ENCODE measurements at places on chromosomes 6 and 20.

DNA sequence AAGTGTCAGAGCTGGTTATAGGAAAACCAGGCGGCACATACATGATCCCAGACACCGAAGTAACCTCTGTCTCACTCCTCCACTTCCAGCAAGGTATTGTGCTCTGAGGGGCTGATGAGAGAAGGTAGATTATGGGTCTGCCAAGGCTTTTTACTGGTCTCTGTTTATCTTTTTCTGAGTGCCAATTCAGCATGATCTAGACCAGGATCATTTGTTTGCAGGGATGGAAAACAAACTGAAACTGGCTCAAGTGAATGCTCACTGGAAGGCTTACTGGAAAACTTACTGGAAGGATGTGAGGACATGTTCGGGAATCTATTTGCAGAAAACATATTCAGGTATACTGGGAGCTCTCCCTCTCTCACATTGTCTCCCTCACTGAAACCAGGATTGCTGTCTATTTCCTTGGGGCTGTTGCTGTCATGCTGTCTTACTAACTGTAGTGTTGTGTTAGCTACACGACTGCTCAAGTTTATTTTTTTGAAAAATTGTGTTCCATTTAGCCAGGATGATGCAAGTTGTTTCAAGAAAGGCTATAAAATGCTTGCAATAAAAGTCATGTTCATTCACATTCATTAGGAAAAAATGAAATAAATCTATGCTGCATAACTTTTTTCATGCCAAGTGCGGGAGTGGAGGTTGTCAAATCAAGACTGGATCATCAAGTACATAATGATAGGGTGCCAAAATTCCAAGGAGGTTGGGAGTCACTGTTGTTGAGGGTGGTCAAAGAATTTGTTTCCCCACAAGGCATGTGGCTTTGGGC lies 37.0 kb downstream of the KLHL31 start:
- DNase-seq = peak; percentile 64
- no peaks in the 10 kb centered on the region for H3K36me3 ChIP-seq
- H3K27ac ChIP-seq = peak overlapping the region; percentile 53

DNA sequence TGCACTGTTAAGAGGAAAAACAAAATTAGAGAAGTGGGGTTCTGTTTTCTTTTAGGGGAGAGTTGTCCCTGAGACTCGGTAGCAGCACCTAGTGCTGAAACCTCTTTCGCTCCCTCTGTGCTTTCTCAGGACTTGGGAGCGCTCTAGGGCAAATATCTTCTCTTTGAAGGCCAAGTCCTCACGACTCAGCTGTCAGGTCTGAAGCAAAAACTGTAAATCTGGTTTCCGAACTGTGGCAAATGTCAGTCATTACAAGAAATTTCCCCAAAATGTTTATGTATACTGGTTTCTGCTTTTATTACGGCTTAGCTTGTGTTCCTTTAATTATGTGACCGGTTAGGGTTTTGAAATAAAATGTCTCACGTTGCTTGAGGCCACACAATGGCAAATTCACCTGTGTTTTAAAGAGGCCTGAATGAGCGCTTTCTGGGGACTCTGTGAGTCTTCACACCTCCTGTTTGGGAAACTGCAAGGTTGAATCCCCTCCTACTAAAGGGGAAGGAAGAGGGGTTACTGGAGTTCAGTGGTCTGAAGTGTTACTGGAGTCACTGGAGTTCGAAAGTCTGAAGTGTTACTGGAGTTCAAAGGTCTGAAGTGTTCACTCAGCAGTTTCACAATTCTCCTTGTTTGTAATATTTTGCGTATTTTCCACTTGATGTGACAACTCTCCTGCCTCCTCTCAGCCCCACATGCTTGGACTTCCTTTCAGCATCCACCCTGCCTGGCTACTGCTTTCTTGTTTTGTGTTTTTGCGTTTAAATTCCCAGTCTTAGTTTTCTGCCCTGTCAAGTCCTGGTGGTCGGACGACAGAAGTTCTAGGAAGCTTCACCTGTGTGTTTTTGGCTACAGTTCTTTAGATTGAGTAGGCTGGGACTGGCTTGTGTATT lies 1.6 kb downstream of the SMPDL3A start:
- no peaks in the 10 kb centered on the region for H3K27me3 ChIP-seq
- no peaks in the 10 kb centered on the region for H3K4me1 ChIP-seq
- peak overlapping the region; percentile 60 for H3K4me3 ChIP-seq

DNA sequence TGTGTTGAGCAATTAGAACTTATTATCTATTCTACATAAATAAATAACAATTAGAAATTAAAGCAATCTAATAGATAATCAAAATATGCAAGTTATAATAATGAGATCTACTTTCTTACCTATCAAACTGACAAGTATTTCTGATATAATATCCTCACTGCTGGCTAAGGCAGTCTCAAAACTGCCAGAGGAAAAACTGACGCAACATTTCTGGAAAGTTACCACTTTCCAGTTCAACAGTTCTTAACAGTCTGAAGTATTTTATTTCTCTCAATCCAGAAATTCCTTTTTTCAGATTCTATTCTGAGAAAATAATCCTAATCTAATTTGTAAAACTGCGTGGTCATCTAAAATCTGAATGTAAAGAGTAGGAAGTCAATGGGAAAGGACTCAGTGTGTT lies 121.0 kb downstream of the TRDN start:
- H3K27ac ChIP-seq = no peak overlapping the region
- no peaks in the 10 kb centered on the region for H3K27me3 ChIP-seq
- no peaks in the 10 kb centered on the region for H3K36me3 ChIP-seq
- no peak for DNase-seq
- no peak overlapping the region for H3K4me3 ChIP-seq
- H3K4me1 ChIP-seq = no peaks in the 10 kb centered on the region

DNA sequence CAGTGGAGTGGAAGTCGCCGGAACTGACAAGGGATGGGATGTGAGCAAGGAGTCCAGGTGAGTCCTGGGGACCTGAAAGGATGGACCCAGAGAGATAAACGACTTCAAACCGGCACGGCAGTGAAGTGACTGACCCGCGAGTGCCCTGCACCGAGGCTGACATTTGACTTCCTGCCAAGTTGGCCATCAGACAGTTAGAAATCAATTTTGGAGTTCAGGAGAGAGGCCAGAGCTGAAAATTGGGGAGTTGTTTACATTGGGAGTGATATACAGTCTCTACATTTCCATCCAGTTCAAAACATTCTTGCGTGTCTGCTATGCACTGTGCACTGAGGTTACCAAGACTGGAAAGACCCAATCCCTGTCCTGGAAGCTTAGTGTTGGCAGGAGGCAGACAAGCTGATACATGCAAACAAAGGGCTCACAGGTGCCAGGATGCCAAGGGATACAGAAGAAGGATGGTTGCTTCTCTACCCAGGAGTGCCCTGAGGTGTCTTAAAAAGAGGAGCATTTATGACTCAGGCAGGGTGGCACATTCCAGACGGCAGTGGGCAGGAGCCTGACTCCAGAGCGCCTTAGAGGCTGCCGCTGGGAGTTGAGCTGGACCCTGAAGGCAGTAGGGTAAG lies 186.6 kb downstream of the MTHFD1L start:
- no peak overlapping the region for H3K4me3 ChIP-seq
- H3K27me3 ChIP-seq = no peaks in the 10 kb centered on the region
- no peaks in the 10 kb centered on the region for H3K4me1 ChIP-seq
- H3K36me3 ChIP-seq = no peaks in the 10 kb centered on the region

DNA sequence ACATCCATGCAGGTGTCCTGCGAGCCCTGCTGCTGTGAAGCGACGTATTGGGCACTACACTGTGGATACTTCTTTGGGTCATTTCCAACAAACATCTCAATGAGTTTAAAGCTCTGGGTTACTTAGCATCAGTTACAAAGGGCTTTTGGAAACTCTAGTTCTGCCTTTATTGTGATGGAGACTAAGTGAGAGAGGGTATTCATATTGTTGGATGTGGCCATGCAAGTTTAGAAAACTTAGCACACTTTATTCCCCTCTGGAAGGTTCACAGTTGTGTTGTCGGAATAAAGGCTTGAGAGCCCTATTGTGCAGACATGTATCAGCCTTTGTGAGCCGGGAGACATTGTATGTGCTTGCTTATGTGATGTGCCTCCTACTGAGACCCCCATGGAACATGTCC lies 22.1 kb downstream of the DUSP22 start:
- DNase-seq = no peak
- no peak overlapping the region for H3K4me3 ChIP-seq
- H3K27me3 ChIP-seq = no peaks in the 10 kb centered on the region
- H3K4me1 ChIP-seq = no peaks in the 10 kb centered on the region

GRCh38 chr6:106527979-106528378 lies 101.3 kb downstream of the RTN4IP1 start:
- H3K27ac ChIP-seq = no peak overlapping the region
- H3K36me3 ChIP-seq = no peaks in the 10 kb centered on the region
- H3K4me1 ChIP-seq = no peaks in the 10 kb centered on the region
- DNase-seq = no peak

DNA sequence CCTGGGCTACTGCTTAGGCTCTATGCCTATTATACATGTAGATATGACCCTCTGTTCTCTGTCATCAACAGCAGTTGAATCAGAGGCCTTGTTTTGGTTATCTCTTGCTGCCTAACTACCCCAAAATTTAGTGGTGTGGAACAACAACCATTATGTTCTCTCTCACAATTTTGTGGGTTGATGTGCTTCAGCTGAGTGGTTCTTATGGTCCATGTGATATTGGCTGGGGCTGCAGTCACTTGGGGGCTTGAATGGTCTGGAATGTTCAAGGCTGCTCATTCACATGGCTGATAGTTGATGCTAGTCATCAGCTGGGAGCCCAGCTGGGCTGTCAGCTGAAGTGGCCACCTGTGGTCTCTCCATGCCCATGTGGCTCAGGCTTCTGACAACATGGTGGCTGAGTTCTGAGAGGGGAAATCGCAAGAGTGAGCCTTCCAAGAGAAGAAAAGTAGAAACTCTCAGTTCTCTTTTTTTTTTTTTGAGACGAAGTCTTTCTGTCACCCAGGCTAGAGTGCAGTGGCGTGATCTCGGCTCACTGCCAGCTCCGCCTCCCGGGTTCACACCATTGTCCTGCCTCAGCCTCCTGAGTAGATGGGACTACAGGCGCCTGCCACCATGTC lies 47.8 kb downstream of the SHLD1 start:
- no peaks in the 10 kb centered on the region for H3K4me1 ChIP-seq
- H3K27ac ChIP-seq = no peak overlapping the region
- H3K27me3 ChIP-seq = no peaks in the 10 kb centered on the region
- no peaks in the 10 kb centered on the region for H3K36me3 ChIP-seq
- DNase-seq = no peak
- H3K4me3 ChIP-seq = no peak overlapping the region

DNA sequence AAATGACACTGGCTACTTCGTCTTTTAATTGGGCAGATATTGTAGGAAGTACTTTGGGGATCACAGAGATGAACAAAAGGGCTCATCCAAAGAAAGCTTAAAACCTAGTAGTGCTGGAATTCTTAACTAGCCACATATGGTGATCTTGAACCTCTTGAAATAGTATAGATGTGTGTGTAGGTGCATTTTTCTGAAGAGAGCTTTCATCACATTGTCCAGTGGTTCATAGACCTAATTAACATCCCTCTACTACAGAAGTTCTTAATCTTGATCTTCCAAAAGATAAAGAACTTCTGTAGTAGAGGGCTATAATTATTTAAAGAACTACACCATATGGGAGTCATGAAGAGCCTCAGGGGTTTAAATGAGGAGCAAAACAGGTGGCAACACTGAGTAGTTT lies 2.3 kb upstream of the PRIM2 start:
- no peaks in the 10 kb centered on the region for H3K4me1 ChIP-seq
- DNase-seq = no peak
- H3K36me3 ChIP-seq = no peaks in the 10 kb centered on the region
- H3K27ac ChIP-seq = peak overlapping the region; percentile 89
- no peak overlapping the region for H3K4me3 ChIP-seq

DNA sequence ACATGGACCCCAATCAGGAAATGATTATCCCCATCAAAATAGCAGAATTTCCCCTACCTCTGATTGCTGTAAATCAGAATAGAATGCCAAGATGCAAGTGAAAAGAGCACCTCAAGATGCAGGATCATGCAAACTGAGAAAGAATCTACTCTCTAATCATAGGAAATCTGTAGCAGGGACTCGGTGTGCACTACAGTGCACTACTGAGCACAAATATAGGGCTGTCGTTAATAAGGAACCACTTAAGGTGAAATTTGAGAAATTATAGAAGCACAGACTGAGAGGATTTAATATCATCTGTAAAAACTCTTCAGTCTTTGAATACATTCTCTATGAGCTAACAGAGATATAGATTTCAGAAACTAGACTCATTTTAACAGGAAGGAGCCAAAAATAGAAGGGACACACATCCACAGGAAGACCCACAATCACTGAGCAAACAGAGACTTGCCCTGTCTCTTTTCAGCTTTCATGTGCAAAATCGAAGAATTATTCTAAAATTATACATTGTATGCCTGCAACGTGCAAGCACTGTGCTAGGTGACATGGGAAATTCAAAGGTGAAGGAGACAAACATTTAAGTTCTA lies 278.3 kb downstream of the HIVEP2 start:
- H3K4me3 ChIP-seq = no peak overlapping the region
- DNase-seq = no peak
- no peak overlapping the region for H3K27ac ChIP-seq
- no peaks in the 10 kb centered on the region for H3K36me3 ChIP-seq
- H3K4me1 ChIP-seq = no peaks in the 10 kb centered on the region
- H3K27me3 ChIP-seq = no peaks in the 10 kb centered on the region

DNA sequence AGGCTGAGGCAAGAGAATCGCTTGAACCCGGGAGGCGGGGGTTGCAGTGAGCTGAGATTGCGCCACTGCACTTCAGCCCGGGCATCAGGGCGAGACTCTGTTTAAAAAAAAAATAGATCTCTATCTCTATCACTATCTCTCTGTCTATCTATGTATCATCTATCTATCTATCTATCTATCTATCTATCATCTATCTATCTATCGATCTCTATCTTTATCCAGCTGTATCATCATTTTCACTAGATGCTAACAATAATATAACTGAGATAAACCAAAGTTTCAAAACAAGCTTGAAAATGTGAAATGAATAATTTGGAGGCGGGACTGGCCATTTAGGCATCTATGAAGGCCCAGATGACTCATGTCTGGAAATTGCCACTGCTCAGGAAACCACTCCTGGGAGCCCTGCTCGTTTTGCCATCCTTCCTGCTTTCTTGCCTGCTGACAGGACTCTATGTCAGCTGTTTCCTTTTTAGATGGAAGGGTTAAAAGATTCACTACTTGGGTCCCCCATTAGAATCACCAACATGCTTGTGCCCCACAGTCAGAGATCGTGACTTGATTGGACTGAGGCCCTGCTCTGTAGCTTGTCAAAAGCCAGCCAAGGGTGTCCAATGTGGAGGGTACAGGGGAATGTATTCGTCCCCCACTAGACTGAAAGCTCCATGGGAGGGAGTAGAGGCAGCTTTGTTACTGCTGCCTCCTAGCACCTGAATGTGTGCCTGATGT lies 61.7 kb downstream of the UTRN start:
- DNase-seq = no peak
- H3K36me3 ChIP-seq = no peaks in the 10 kb centered on the region
- H3K27me3 ChIP-seq = no peaks in the 10 kb centered on the region
- peak overlapping the region; percentile 49 for H3K27ac ChIP-seq

Data from uterus (tissue), 4 donors.